ENCODE measurements at places on chromosomes 3 and 15.

DNA sequence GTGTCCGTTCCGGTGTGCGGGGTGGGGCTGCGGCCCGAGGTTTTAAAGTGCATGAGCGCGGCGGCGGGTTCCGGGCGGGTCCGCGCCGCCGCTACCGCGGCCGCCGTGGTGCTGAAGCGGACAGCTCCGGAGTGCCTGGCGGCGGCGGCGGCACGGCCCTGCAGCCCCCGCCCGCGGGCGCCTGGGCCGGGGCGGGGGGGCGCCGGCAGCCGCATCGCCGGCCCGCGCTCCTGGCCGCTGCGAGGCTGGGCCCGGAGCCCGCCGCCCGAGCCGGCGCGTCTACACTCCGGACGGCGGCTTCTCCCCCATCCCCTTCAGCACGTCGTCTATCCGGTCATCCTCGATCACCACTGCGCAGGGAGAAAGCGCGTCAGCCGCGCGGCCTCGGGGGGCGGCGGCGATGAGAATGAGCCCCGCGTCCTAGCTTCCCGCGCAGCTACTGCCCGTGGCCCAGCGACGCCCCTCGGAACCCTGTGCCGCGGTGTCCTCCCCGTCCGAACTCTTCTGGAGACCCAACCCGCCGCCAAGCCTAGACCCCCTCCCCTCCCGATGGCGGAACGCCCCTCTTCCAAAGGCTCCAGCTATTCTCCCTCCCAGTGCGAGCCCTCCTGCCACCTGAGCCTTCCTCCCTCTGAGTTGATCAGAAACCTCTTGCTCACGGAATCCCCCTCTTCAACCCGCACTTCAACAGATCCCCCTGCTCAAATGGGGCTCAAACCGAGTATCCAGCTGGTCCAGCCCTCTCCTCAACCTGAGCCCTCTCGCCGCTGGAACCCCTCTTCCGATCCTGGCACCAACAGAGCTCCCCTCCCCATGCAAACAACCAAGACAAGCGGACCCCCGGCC, 1.3 kb downstream of the CAMK2N2 start:
- DNase-seq: no peak

DNA sequence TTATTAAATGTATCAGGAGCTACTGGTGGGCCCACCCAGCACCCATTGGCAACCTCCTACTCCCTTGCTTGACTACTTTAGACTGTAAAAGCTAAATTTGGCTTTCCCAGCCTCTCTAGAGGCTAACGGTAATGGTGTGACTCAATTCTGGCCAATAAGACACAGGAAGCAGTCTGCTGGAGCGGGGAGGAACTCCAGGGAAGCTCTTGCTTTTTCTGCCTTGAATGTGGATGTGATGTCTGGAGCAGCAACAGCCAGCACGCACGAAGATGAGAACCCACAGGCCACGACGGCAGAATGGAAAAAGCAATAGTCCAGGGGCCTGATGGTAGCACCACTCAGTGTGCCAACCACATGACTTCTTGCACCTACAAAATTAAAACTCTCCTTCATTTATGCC, 39.9 kb downstream of the RAB6B start:
- no peak for DNase-seq

DNA sequence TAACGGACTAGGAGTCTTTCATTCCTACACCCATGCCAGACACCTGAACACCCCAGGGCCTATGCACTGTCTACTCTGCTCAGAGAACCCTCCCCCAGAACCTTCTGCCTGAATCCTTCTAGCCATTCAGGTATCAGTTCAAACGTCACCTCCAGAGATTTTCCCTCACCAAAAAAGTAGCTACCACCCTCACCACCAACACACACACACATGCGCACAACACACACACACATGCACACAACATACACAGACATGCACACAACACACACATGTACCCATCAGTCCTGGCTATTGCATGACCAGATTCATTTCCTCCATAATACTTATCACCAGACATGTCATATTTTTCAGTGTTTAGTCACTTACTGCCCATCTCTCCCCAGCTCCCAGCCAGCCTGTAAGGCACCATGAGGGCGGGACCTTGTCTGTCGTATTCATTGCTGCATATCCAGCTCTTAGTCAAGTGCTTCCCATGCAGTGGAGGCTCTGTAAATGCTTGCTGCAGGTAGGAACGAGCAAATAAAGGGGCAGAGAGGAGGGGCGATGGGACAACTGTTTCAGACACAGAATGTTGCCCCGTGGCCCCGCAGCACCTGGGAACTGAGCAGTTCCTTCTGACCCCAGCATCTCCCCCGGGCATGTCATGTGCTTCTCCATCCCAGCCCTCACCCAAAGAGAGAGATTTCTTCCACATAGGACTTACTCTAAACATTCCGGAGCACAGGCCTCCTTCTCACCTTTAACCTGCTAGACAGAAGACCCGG, 29.2 kb downstream of the XXYLT1 start:
- peak; percentile 11 for DNase-seq

- DNase-seq: peak; percentile 24
These were observed 296.1 kb upstream of the TGFBR2 start for GRCh38 chr3:30309961-30310954.

GRCh38 chr3:70550723-70551319, 238.4 kb upstream of the MDFIC2 start:
- peak; percentile 9 for DNase-seq

DNA sequence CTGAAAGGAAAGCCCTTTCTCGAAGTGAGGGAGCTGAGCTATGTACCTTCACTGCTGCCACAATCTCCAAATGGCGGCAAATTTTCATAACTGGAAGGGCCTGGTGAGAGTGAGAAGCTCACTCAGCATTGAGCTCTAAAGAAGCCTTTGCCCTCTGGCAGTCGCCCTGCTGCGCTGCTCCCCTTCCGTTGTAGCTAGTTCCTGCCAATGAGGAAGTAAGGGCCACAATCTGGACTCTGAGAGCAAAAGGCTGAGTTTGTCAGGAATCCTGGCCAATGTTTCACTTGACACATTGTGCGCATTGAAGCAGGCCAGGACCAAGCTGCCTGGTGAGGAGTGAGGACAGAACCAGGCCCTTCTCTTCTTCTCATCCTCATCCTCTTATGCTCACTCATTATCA, 579.5 kb downstream of the PDCD6IP start:
- no peak for DNase-seq

DNA sequence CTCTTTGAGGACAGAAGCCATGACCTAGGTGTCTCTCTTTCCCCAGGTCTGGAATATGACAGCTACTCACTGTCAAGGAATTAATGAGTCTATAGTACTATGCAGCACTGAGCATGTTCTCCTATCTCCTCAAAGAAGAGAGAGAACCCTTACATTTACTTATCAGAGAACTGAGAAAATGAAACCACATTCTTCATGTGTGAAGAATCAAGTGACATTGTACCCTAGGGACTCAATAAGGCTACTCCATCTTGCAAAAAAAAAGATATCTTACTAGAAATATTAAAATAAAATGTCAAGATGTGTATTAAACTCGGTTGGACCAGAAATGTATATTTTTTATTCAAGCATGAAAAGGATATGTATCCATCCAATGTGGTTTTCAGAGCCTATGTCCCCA, 133.2 kb upstream of the COL8A1 start:
- DNase-seq: no peak

DNA sequence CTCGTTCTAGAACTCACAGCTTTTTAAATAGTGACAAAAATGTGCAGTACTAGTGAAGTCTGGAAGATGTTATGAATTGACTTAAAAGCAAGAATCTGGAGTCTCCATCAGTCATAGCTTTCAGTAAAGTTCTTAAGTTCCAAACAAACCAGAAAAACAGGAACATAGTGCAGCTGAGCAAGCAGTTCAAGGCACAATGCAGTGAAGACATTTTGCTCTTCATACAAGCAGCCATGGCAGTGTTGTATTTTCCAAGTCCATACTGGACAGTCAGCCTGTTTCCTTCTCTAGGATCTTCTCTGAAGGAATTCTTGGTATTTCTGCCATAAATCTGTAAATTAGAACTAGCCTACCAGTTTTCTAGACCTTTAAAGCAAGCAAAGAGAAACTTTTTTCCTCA, 90.5 kb downstream of the LRRC28 start:
- no peak for DNase-seq

DNA sequence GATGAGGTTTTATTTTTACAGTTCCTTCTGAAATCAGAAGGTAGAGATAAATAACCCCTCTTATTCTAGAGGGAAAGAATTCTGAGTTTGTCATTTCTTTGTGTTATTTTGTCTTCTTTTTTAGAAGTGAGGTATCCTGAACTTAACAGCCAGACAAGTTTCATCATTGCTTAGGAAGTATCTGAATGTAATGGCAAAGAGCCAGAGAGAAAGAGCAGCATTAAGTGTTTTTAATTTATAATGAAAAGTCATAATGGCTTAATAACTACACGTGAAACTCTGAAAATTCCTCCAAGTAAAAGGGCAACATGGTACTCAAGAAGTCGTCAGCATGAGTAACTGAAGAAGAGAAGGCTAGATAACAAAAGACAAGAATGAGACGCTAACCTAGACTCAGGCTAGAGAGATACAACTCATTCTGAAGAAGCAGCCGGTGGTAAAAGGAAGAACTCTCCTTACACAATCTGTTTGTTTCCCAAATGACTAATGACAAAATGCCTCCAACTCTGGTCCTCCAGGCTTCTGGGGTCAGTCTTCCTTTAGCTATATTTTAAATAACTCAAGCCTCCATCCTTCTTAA, 116.2 kb upstream of the NECTIN3 start:
- peak; percentile 4 for DNase-seq

DNA sequence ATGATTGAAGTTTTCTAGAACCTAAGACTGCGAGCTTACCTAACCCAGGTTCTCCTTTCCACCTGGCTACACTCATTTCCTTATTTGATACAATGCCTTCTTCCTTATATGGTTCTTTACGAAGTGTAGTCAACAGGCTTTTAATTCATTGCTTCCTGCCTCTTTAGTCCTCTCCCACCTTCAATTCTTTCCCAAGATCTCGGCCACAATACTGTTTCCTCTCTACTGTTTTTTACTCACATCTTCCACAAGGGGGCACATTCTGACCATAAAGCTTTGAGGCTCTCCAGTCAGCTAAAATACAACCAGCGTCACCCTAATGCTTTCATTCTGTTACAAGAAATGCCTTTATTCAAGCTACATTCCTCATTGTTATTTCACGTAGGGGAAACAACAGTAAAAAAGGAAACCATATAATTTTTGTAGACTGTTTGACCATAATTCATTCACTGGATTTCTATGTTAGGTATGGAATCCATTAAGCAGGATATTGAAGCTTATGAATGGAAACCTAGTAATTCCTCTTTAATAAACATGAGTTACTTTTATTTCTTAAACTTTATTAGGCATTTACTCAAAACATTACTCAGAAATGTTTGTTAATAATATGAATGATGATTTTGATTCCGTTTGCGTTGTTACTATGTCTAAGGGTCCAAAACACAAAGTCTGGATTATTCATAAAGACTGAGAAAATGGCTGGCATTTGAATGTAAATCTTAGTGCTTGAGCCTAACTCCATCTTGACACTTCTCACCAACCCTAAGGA, 29.5 kb upstream of the VEPH1 start:
- peak; percentile 76 for DNase-seq

GRCh38 chr3:27358372-27358771, 10.8 kb downstream of the NEK10 start:
- DNase-seq: no peak

- no peak for DNase-seq
These were observed 167.3 kb downstream of the GMNC start for GRCh38 chr3:190695225-190695624.

DNA sequence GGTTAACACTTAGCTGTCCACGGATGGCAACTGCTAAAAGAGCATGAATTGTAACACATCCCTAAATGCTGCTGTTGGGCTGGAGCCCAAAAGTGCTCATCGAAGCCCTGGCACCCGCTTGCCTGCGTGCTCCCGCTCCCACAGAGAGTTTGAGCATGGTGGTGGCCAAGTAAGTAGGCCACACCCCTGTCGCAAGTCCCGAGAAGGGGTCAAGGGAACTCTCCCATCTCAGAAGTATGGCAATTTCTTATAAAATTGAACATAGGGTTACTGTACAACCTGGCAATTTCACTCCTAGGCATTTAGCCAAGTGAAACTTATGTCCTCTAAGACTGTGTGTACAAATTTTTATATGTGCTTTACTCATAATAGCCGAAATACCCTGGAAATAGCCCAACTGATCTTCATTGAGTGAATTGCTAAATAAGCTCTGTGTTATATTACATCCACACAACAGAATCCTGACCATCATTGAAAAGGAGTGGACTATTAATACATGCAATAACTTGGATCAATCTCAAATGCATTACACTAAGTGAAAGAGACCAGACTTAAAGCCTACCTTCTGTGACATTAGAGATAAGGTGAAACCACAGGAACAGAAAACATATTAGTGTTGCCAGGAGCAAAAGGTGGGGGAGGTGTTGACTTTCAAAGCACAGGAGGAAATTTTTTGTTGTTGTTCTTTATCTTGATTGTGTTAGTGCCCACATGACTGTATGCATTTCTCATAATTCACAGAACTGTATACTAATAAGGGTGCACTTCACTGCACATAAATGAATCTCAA, 1.5 kb upstream of the GCSAM start:
- DNase-seq: peak; percentile 46

GRCh38 chr3:41575724-41576123, 376.4 kb downstream of the CTNNB1 start:
- no peak for DNase-seq

DNA sequence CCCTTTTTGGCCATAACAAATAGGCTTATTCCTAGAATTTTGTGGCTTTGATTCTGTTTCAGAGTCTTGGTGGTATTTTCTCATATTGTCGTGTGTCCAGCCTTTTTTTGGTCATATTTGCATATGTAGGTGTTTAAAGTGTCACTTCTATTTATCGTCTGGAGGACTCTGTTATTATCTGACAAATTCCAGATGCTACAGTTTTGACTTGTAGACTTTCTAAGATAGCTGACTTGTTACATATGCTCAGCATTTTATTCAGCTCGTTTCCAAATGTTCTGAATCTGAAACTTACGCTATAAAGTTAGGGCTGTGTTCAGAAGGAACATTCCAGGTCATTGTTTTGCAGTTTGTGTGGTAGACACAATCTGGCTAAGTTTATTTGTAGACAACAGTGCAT, 1.9 kb downstream of the PPP4R2 start:
- no peak for DNase-seq

- DNase-seq: peak; percentile 75
These were observed 55.0 kb downstream of the TMEM44 start for GRCh38 chr3:194577986-194578905.

DNA sequence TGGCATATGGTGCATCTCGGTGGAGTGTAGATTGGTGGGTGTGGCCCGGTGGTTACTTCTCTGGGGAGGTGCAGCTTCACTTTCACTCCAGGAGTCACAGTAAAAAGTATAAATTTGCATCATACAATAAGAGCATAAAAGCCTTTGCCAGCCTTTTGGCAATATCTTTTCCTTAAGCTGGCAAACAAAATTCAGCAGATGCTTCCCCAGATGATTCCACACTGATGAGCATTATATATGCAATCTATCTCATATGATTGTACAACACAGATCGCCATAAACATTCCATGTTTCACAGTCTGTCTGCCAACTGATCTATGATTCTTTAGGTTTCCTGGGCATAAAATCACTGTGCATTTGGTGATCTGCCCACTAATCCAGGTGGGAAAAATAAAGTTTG, 120.2 kb upstream of the ALCAM start:
- no peak for DNase-seq

- DNase-seq: peak; percentile 72
These were observed 43.3 kb downstream of the POMGNT2 start for GRCh38 chr3:43062564-43063040.

GRCh38 chr3:50193286-50193685, 1.9 kb downstream of the GNAT1 start:
- no peak for DNase-seq

All from NCI-H226 (cell line).